ENCODE measurements at places on chromosomes 2 and 18.

- DNase-seq: no peak
Observed at GRCh38 chr2:100178085-100178788, 35.8 kb upstream of the AFF3 start.

- DNase-seq: no peak
Observed at GRCh38 chr2:98664323-98664722, 55.9 kb downstream of the UNC50 start.

GRCh38 chr2:15162620-15163019 lies 398.5 kb downstream of the NBAS start:
- DNase-seq: no peak

DNA sequence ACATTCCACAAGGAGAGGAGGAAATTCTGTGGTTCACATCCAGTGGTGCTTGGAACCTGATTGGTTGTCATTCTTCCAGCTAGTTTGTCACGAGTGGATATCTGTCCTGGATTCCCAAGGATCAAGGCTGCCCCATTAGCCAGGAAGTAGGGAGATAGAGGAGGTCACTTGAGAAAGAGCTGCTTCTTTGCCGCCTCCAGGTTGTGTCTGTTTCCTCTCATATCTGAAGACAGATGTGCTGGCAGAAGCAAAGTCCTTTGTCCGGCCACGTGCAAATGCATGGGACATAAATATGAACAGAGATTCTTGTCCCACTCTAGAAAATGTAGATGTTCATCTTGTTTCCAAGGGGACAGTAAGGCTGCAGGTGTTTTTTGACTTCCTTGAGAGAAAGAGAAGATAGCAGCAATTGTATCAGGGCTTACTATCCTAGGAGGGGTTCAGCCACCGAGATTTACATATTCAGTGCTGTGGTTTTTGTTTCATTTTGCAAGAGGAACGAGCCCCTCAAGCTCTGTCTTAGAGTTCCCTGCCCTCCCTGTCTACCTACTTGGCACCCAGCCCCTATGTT lies 174.4 kb downstream of the RPIA start:
- DNase-seq: no peak

- no peak for DNase-seq
Observed at GRCh38 chr18:77234504-77235365, 14.9 kb upstream of the GALR1 start.

All from GM03348 (cell line).